T-helper 9 cell (primary cell): ENCODE measurements at places on chromosomes 1 and 21.

DNA sequence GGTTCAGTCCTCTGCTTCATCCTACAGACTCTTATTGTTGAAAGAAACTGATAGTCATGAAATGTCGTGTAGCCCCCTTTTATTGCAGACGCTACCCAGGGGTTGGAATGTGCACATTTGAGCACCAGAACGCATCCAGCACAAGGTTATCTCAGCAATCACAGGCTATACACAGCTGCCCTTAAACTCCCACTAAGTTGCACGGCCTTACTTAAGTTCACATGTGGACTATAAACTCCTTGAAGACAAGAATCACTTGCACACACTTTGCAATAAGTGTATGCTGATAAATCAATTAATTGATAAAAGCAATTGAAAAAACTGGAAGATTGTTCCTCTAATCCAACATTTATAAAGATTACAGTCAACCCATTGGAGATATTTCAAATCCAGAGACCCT is 18.9 kb downstream of the SLC30A10 start:
- DNase-seq, result no peak

DNA sequence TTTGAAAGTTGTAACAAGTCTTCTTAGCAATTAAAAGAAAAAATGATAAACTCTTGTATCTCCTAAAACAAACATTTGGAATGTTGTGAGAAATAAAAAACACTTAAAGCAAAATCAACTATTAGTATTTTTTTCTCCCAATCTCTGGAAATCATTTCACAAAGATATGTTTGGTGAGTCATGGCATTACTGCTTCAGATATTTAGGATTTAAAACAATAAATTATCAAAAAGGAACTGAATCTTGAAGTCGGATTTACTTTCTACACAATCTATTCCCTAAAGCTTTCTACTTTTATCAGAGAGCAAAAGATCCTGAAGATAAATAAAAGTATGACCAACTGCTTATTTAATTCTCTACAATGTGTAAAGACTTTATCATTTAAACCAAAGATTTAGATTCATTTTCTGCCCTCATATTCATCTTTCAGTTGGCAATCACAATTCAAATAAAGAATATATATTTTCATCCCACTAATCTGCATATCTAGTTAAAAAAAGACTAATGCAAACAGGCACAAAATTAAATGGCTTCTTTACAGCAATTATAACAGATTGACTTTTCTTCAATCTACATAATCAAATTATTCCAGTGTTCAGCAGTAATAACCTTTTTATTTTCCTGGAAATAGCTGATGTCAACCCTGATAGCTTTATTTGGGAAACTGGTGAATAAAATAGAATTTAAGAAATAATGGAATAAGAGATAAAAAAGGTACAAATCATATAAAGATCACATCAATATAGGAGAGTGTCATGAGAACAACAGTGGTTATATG is 230.0 kb downstream of the COP1 start:
- DNase-seq, result no peak

- no peak for DNase-seq
Observed at GRCh38 chr21:32048353-32048752, 175.5 kb downstream of the HUNK start.

GRCh38 chr1:231763456-231763855 is 136.9 kb downstream of the DISC1 start:
- DNase-seq, result no peak

DNA sequence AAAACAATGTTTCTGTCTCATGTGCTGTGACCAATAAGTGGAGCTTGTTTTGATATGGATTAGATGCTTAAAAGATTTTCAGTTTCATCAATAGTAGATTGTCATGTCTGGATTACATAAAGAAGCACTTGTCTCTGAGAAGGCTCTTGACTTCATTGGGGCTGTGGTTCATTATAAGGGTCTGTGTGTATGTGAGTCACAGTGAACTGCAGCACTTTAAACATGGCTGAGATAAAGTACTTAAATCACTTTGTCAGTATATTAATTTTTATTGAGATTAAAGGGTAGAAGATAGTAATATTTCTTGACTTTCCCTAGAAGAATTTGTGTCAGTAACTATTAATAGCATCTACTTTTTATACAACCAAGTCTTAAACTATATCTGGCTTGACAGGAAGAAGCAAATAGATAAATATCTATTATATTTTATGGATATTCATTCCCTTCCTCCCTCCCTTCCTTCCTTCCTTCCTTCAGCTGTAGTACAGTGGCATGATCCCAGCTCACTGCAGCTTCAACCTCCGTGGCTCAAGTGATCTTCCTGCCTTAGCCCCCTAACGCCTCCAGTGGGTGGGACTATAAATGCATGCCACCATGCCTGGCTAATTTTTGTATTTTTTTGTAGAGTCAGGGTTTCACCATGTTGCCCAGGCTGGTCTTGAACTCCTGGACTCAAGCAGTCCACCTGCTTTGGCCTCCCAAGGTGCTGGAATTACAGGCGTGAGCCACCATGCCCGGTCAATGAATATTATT is 48.8 kb downstream of the ZFYVE9 start:
- no peak for DNase-seq

- no peak for DNase-seq
Observed at GRCh38 chr1:43527111-43527878, 3.4 kb upstream of the PTPRF start.

DNA sequence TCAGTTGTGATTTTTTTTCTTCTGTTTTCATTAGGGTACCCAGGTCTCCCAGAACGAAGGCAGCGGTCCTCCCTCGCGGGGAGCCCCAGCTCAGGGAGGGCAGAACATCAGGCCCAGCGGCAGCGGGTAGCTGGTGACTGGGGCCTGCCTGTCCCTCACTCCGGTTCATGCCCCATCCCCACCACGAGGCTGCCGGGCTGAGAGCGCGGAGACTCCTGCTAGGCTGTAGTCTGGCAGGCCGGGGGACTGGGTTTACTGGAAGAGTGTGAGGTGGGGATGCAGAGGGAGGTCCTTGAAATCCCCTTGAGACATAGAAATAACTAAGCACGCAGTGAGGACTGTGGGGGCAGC is 10.5 kb downstream of the BRINP2 start:
- DNase-seq, result no peak

- no peak for DNase-seq
Observed at GRCh38 chr1:25712299-25712970, 87.6 kb upstream of the SELENON start.

DNA sequence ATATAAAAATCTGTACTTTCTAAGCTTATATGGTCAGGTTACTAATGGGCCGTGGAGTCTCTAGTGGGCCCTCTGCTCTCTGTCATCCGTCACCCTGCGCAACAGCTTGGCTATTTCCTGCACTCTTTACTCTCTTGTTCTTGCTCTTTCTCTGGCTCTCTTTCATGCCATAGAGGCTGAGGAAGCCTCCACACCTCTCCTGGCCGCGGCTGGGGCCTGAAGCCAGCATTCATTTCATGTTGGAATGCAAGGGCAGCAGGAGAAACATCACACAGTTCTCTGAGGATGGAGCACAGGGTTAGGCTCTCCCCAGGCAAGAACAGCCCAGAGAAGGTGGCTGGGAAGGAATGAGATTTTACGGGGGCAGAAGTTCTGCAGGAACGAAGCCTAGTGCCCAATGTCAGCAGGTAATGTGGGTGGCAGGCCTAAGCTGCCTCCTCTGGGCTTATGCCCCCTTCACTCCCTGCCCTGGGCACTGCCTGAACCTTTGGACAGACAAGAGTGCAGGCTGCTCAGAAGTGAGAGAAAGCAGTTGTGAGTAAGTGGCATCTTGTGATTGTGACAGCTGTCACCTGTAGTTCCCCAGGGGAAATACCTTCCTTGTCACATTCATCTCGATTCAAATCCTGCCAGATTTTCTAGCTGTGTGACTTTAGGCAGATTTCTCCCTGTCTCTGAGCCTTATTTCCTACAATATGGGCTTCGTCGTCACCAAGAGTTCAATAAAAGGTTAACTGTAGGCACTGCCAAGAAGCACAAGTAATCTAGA is 3.6 kb upstream of the FHAD1 start:
- no peak for DNase-seq

- DNase-seq, result no peak
Observed at GRCh38 chr1:117695796-117696490, 90.1 kb downstream of the TENT5C start.

DNA sequence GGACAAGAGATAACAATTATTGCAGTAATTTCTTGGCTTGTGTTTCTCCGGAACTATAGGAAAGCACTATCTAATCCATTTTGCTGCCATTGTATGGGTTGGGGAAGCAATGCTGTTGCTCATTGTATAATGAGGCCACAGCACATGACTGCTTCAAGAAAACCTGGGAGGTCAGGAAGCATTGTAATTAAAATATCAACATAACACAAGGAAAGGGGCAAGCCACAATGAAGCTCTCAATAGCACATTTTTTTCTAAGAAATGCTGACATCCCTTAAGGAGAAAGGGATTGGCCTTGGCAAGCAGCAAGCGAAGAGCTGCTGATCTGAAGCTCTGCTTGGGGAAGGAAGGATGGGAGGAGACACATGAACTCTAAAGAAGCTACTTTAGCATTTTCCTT is 44.0 kb downstream of the PLPP3 start:
- no peak for DNase-seq

DNA sequence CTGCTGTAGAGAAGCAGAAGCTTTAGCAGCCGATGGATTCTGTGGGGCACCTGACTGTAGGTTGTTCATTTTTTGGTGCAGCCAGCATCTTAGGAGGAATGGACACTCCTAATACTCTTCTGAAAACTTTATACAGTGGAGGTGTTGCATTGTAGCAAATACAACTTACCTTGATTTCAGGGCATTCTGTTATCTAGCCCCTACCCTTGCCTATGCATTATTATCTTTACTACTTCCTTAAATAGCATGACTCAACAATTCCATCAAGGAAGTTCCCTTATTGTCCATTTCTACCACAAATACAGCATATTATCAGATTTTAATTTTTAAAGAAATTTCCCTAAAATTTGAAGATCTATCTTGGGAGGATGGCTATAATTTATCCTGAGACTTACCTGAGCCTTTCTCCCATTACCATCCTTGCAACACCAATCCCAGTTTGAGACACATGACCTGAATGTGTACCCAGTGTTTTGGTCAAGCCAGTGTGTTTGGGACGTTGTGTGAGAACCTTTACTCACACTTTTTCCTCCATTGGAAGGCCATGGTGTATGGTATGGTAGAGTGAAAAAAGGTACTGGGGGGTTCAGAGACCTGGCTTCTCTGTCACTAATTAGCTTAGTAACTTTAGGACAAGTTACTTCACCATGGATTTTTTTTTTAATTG is 9.2 kb downstream of the POU2F1 start:
- DNase-seq, result no peak

- DNase-seq, result peak; percentile 22
Observed at GRCh38 chr1:30085811-30086770, 637.3 kb downstream of the MATN1 start.

- peak; percentile 49 for DNase-seq
Observed at GRCh38 chr1:39657923-39658485, 13.9 kb downstream of the NT5C1A start.

DNA sequence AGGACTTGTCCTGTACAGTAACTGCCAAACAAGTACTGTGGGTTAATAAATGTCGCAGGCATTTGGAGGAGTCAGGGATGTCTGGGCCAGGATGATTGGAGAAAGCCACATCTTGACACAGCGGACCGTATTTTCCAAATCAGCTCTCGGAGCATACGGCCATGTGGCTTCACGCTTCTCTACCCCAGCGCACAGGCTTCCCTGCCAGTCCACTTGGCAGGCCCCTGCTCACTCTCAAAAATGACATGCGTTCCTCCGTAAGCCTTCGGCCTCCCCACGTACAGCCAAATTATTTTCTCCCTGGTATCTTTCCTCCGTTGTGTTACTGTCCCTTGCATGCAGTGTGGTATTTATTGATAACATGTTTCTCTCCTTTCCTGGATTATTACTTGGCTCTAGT is 7.2 kb upstream of the LRRC38 start:
- no peak for DNase-seq

DNA sequence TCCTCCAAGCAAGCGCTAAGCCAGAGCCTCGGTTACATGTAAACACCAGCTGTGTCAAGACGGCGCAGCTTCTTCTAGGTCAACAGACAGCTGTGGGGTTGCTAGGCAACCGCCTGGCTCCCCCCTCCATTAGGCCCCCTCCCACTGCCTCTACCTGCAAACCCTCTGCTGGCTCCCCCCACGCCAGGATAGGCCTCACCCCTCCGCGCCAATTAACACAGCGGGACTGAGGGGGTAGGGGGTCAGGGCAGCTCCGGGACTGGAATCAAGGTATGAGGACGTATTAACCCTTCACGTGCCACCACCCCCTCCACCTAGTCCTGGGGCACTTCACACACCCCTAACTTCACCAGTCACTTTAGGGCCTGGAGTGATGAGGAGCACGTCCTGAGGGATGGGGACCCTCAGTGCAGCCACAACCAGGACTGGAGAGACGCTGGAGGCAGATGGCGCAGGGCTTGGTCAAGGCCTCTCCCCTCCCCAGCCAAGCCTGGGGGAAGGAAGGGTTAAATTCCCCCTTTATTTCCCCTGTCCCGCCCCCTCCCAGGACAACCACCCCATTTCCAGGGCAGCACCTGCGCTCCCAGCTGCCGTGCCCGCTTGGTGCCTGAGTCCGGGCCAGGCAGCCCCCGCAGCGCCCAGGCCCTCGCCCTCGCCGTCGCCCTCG is 37.4 kb upstream of the WASF2 start:
- DNase-seq, result peak; percentile 25

DNA sequence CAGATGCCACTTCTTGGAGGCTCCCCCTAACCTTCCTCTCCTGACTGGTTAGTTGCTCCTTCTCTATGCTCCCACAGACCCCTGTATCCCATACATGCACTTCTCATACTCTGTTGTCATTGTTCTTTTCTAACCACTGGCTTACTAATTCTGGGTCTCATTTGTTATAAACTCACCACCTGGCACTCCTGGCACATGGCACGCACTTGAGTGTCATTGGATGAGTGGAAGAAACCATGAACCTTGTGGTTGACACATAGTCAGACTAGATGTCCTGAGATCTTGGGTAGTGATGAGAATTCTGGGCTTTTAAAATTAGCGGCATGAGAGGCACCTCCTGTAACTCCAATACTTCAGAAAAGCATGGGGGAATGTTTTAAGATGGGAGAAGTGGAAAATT is 49.3 kb downstream of the TRIM62 start:
- DNase-seq, result no peak

DNA sequence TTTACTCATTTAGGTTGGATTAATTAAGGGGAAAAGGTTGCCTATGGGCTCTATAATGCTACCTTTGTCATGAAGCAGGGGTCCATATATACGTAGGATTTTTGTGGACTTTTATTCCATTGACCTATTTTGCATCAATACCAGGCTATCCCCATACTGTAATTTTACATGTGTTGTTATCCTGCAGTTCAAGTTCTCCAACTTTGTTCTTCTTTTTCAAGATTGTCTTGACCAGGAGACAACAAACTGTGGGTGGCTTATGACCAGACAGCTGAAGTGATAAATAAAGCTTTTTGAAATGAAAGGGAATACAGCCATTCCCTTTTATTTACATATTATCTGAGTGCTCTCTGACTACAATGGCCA is 345.7 kb downstream of the BARHL2 start:
- DNase-seq, result no peak
